Fibroblast of skin of left quadriceps (primary cell): ENCODE measurements at places on chromosomes 3 and 15.

GRCh38 chr3:166104938-166105337, 267.7 kb upstream of the BCHE start:
- DNase-seq, result no peak

GRCh38 chr3:78871048-78871447, 896.8 kb downstream of the ROBO1 start:
- DNase-seq, result no peak

DNA sequence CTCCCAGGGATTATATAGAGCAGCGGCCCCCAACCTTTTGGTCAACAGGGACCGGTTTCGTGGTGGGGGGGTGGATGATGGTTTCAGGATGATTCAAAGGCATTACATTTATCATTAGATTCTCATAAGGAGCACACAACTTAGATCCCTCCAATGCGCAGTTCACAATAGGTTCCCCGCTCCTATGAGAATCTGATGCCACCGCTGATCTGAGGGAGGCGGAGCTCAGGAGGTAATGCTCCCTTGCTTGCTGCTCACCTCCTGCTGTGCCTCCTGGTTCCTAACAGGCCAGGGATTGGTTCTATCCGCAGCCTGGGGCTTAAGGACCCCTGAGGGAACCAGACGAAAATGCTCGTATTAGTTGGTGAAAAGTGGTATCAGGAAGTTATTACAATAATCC, 1.3 kb upstream of the HACD2 start:
- DNase-seq, result peak; percentile 25

- peak; percentile 19 for DNase-seq
Observed at GRCh38 chr15:41115652-41116115, 396 bp downstream of the INO80 start.
